ENCODE measurements at places on chromosomes 5 and 9.
A peak's percentile ranks its signal among the peaks of the same experiment; 100 is the strongest.

DNA sequence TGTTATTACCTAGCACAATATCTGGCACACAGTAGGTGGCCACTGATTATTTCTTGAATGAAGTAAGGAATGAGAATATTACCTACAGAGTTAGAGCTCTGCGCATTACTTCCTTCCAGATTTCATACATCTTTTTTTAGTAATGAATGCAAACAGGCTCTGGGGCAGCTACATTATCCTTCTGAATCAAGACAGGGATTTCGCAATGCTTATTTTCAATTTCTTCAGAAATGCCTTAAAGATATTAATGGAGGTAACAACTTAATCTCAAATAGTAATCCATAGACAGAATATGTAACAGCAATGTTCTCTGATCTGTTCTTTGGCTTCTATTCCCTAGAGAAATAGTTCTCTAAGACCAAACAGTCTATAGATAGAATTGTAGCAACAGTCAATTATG is 32.6 kb downstream of the CDKN2A start:
- DNase-seq = no peak

- no peak for DNase-seq
Observed at GRCh38 chr5:137696481-137696880, 39.4 kb downstream of the KLHL3 start.

- DNase-seq = peak; percentile 87
Observed at GRCh38 chr9:123360161-123361085, 4.4 kb downstream of the CRB2 start.

- no peak for DNase-seq
Observed at GRCh38 chr9:19946441-19947109, 157.7 kb upstream of the SLC24A2 start.

DNA sequence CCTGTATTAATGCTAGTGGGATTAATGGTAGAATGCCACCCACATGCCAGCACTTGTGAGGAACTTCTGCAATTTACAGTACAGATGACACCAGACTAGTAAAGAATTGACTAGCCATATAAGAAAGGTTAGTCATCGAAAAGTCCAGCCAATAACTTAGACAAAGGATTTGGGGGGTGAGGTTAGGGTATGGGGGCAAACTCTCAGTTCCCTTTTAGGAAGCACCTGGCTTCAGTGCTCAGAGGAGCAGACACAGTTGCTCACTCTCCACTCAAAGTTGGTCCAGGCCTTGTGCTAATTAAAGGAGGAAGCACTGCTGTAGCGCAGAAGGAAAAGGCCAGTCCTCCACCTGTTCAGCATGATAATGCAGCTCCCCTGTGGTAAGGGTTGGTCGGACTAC is 25.2 kb downstream of the TGFBR1 start:
- DNase-seq = peak; percentile 34

GRCh38 chr9:73151653-73152542 is at the start of gene ANXA1:
Gene ANXA1 (plus strand): TSS chr9:73151865. CDS start chr9:73158536, 6,671 bp downstream.
- no peak for DNase-seq
